ENCODE measurements at places on chromosomes 1 and 21.

DNA sequence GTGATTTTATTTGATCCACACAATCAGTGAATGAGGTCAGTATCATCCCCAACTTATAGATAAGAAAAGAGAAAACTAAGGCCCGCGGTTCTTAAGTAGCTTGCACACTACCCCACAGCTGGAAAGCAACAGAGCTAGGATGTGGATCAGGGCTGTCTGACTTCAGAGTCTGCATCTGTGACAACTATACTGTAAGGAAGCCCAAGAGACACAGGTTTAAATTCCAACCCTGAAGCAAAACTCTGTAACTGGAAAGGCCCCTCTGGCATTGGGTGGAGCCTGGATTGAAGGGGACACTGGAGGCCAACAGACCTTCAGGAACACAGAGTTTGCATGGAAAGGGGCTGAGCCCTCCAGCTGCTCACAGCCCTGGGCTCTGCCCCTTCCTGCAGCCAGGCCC is 40.2 kb downstream of the LGR6 start:
- no peak for DNase-seq

GRCh38 chr1:35708441-35708921 is 10.2 kb downstream of the C1orf216 start:
- DNase-seq: no peak

GRCh38 chr1:1917995-1918900 is 831 bp downstream of the TMEM52 start:
- DNase-seq: no peak

DNA sequence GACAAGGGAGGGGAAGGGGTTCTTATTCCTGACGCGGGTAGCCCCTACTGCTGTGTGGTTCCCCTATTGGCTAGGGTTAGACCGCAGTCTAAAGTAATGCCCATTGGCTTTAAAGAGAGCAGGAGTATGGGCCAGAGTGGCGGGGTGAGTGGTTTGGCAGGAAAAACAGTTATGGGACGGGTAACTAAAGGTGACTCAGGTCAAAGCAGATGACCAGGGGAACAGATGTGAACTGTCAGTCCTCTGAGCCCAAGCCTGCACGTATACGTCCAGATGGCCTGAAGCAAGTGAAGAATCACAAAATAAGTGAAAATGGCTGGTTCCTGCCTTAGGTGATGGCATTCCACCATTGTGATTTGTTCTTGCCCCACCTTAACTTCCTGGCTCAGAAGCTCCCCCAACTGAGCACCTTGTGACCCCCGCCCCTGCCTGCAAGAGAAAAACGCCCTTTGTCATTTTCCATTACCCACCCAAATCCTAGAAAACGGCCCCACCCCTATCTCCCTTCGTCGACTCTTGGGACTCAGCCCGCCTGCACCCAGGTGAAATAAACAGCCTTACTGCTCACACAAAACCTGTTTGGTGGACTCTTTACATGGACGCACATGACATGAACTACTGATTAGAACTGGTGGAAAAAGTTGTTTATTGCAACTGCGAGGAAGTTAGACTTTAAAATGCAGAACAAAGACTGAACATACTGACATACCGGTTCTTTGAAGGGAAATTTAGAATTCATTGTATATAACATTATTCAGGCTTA is 758 bp upstream of the ATAD3B start:
- no peak for DNase-seq

- peak; percentile 80 for DNase-seq
Observed at GRCh38 chr1:55720261-55720660, 505.1 kb upstream of the USP24 start.

DNA sequence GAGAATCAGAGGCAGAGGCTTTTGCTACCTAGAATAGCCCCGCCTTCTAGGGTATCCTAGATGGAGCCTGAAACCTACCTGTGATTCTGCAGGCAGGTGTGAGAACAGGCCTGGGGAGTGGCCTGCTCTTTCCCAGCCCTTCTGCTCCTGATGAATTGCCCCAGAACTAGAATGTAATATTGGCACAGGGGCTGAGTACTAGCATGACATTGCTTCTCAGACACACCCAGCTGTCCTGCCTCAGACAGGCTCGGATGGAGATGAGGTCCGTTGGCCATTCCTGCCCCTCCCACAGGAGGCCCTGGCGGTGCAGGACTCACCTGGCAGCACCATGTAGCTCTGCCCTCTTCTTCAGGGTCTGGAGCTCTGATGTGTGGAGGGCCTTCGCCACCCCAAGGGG is 237.6 kb downstream of the GRIK3 start:
- DNase-seq: no peak

- no peak for DNase-seq
Observed at GRCh38 chr1:82441402-82441801, 640.7 kb downstream of the ADGRL2 start.

GRCh38 chr21:17231771-17232170 is 281.1 kb upstream of the CXADR start:
- DNase-seq: peak; percentile 53

DNA sequence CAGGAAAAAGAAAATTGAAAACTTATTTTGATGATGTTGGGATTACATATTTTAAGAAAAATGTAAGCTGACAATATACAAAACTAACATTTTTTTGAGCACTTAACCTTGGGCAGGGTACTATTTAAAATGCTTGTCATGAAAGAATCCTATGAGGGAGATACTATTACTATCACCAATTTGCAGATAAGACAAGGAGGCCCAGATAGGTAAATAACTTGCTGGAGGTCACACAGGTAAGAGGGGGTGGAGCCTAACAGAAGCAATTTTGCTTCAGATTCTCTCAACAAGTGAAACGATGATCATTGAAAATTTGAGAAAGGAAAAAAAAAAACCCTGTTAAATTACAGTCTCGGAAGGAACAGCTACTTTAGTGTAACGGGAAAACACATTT is 1.2 kb downstream of the GART start:
- DNase-seq: no peak

GRCh38 chr1:245983294-245983967 is 523.6 kb downstream of the SMYD3 start:
- no peak for DNase-seq

DNA sequence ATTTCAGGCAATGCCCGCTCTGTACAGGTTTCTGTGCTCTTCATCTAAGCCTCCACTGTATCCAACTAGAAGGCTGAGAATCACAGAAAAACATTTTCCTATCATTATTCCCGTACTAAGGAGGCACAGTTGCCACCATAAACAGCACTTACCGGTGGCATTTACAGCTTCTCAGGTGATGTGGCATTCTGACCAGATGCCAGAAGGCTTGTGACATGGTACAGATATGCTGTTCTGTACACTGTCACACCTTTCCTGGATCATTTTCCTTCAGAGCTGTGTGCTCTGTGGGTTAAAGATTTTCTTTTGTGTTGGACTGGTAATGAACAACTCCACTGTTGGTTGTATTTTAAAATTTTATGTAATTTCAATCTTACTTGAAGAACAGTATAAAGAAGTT is 4.0 kb upstream of the UAP1 start:
- DNase-seq: no peak

DNA sequence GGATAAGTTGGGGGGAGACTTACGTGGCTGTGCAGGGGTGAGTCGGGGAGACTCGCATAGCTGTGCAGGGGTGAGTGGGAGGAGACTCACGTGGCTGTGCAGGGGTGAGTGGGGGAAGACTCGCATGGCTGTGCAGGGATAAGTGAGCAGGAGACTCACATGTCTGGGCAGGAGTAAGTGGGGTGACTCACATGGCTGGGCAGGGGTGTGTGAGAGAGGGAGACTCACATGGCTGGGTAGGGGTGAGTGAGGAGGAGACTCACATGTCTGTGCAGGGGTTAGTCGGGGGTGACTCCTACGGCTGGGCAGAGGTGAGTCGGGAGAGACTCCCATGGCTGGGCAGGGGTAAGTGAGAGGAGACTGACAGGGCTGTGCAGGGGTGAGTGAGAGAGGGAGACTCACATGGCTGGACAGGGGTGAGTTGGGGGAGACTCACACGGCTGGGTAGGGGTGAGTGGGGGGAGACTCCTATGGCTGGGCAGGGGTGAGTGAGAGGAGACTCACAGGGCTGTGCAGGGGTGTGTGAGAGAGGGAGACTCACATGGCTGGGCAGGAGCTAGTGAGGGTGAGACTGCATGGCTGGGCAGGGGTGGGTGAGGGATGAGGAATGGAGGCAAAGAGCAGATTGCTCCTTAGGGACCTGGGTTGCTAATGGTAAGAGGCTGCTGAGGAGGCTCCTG is 56.0 kb upstream of the ABCG1 start:
- no peak for DNase-seq

GRCh38 chr1:51728611-51729155 is 111.8 kb downstream of the OSBPL9 start:
- DNase-seq: no peak
